ENCODE measurements at places on chromosomes 4 and X.

DNA sequence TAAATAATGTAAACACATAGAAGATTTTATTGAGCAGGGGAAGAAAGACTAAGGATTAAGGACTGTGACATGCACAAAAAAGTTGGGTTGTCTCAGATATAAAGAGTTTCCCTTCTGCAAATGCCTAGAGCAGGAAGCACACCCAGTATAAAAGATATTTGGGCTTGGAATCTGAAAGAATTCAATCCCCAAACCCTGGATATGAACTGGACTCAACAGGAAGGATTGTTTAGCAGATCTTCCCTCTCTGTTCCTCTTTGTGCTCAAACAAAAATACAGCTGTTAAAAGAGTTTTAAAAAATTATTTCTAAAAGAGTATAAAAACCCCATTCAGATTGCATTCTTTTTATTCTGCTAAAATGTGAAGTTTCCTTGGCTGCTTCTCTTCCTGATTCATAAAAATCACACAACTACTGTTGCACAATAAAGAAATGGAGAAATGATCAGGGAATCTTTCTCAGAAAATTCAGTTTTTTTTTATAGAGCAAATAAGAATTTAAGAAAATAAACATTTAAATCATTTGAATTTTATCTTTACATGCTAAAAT is 71.4 kb downstream of the PDLIM5 start:
- DNase-seq = no peak

DNA sequence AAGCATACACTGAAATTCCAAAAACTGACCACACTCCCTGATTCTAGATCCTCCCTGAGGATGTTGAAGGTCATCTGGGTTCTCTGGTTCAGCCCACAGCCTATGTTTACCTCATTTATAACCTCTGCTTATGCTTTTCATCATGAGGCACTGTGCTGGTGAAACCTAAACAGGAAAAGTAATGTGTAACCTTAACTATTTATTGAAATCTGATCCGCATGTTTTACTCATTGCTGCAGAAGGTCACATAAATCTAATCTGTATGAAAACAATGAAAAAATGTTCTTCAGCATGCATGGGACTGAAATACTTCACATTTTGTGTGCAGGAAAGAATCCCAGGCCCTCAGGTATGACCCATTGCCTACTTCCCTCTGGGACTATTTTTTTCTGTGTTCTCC is 30.3 kb downstream of the UCHL1 start:
- no peak for DNase-seq

GRCh38 chrX:131746491-131746968 is 202.7 kb downstream of the OR13H1 start:
- peak; percentile 77 for DNase-seq

GRCh38 chr4:109294006-109294405 is 8.5 kb downstream of the COL25A1 start:
- no peak for DNase-seq

- DNase-seq = no peak
These were observed 1141.5 kb downstream of the PCDH18 start for GRCh38 chr4:136390824-136391223.
